Stimulated activated CD4-positive, alpha-beta T cell treated with anti-CD3 and anti-CD28 coated beads, Interleukin-12 subunit alpha, Interleukin-12 subunit beta, amount 100 ng/mL, for 4 hours (primary cell): ENCODE measurements at places on chromosomes 1 and 21.
A peak's percentile ranks its signal among the peaks of the same experiment; 100 is the strongest.

DNA sequence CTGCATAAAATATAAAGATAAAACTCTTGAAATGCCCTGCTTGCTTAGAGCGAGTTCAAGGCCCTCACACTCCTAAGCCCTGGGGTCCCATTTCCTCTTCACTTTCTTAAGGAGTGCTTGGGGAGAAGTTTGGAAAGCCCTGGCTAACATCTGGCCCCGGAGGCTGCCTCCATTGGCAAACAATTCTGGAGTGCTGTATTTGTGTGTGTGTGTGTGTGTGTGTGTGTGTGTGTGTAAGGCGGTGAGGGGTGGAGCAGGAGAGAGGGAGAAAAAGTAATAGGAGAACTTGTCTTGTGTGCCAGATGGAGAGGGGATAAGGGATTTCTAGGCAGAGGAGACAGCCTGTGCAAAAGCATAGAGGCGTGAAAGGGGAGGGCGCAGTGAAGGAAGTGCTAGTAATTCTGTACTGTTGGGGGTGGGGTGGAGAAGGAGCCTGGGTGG, 578 bp upstream of the TRIM62 start:
- no peak for DNase-seq

GRCh38 chr1:16605532-16606505, 7.5 kb downstream of the NBPF1 start:
- no peak for DNase-seq

GRCh38 chr1:42529724-42530181, 66.7 kb downstream of the CCDC30 start:
- DNase-seq = no peak

DNA sequence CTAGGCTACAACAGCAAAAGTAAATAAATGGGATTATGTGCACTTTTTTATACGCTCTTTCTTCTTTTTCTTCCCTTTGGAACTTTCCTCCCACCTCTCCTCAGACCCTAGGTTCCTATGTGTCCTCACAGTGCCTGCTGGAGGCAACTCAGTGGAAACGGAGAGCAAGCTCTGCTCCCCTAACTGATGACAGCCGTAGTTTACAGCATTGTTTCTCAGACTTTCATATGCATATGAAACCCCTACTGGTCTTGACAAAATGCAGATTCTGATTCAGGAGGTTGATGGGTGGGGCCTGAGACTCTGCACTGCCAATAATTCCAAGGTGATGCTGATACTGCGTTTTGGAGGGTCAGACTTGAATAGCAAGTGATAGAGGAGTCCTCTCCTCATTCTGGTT, 34.3 kb upstream of the HMCN1 start:
- DNase-seq = no peak

GRCh38 chr1:161285521-161285920, 24.2 kb downstream of the MPZ start:
- DNase-seq = no peak

- DNase-seq = no peak
Observed at GRCh38 chr1:25945761-25946160, 39.5 kb upstream of the STMN1 start.

GRCh38 chr1:18041685-18042355, 65.8 kb upstream of the IGSF21 start:
- DNase-seq = no peak

- no peak for DNase-seq
Observed at GRCh38 chr1:214801191-214801590, 198.2 kb downstream of the CENPF start.

DNA sequence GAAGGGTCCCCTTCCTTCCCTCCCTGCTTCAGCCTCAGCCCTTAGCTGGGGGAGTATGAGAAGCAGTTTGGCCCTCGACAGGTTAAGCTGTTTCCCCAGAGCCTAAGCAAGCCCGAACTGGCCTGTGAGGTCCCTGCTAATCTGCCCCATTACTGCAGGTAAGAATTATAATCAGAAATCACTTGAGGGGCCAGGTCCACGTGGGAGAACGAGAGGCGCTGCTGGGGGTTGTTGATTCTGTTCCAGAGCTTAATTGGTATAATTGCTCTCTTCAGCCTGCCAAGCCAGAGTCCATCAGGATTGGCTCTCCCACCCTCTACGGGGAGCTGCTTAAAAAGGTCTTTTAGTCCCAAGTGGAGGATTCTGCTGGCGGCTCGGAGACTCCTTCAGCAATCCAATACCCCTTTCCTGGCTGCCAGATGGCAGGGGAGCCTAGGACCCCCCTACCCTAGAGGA, 70.8 kb downstream of the UBE2T start:
- no peak for DNase-seq

DNA sequence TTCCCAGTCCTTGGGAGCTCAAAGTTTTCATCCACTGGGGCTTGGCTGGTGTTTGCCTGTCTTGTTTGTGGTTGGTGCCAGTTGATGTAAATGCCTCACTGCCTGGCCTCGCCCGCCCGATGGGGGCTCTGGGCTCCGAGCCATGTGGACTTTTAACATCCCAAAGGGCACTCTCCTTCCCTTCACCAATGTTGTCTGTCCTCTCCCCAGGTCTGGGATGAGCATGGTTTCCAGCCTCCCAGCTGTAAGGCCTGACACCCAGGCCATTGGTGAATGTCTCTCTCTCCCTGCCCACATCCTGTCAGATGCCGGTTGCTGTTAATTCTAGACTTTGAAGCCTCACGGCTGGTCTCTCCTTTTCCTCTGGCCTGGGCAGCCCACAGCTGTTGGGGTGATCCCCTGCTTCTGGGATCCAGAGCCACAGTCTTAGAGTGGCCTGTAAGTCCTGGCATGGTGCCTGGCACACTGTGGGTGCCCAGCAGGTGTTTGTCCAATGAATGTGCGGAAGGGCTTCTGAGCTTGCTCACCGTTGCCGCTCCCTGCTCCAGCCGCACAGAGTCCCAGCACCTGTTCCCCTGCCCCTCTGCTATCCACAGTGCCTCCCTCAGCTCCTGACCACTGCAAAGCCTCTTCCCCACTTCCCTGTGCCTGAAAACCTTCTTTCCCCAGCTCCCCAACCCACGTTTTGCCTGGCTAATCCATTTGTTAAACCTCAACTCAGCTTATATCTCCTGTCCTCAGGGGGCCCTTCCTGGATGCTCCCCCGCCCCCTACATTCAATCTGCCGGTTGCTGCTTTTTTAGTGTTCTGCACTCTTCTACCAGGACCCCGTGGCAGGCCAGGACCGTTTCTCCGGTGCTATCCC, 3.3 kb upstream of the C1orf174 start:
- no peak for DNase-seq

GRCh38 chr1:218495931-218496330, 150.8 kb downstream of the TGFB2 start:
- DNase-seq = no peak

DNA sequence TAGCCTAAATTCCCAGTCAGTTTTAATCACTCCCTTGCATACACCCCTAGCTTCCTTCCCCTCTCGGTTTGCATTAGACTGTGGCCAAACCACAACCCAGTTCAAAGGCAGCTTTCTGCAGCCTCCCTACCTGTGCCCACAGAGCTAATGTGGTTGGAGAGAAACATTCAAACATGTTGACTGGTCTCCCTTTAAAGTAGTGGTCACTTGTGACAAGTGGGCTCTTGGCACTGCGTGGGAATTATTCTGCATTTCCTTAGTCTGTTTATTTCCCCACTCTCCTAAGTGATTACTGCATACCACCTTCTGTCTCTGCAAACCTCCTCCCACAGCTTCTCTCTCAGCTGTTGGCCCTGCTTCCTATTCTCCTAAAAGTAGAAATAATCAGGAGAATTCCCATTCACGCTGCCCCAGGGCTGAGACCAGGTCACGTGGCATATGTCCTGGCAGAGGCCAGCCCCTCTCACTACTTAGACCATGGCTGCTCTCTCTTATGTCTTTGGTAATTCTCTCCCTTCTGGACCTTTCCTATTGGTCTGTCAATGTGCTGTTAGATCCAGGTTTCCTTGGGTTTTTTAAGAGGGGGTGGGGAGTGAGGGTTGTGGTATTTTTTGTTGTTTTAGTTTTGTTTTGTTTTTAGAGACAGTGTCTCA, 38.4 kb upstream of the CD101 start:
- DNase-seq = no peak

- DNase-seq = no peak
Observed at GRCh38 chr1:84582802-84583587, 8.8 kb upstream of the CTBS start.

GRCh38 chr1:23909412-23909811, 3.8 kb downstream of the CNR2 start:
- no peak for DNase-seq

DNA sequence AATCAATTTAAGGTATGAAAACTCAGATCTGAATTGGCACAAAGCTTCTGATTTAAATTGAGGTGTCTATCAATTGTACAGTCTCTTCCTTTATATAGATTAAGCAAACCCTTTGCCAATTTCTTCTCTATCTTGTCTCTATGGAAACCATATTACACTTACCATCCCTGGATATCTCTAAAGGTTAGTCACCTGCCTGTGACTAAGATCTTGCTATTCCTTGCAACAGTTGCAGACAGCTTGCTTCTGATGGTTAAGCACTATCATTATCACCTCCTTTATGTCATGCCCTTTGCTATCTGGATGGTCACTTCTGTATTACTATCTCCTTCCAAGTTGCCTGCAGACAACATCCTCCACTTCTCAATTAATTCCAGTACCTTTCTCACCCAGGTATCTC, 998.6 kb upstream of the B3GALT2 start:
- no peak for DNase-seq

- peak; percentile 38 for DNase-seq
Observed at GRCh38 chr21:31132574-31133242, 94.4 kb upstream of the KRTAP19-8 start.

GRCh38 chr1:113761937-113762336, 2.7 kb upstream of the PHTF1 start:
- DNase-seq = no peak

DNA sequence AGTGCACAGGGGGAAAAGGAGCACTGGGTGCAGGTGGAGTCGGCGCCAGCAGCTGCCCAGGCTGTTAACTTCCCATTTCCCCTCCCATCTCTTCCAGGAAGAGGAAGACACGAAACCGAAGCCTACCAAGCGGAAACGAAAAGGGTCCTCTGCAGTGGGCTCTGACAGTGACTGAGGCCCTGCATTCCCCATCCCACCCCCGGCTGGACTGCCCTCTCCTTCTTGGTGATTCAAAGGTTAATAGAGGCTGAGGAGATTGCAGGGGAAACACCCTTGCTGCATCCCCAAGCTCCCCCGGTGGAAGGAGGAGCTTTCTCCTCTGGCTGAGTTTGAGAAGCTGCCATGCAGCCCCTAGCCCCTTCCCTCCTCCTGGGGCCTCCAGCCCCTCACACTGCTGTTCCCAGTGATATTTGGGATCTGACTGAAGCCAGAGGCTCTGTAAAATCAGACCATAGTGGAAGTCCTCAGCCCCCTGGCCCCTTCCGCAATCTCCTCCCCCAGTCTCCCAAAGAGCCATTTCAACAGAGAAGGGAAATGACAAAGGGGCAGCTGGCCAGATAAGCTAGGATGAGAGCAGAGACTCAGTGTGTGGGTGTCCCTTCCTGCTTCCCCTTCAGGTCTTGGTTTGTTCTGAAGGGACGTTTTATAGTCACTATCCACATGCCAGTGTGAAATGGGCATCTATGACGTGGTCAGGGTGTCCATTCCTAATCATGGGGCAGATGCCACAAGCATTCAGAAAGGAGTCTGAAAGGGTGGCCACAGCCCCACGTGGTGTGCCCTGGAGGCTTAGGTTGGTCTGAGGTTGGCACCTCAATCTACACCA, 1.9 kb upstream of the SLC27A3 start:
- no peak for DNase-seq

DNA sequence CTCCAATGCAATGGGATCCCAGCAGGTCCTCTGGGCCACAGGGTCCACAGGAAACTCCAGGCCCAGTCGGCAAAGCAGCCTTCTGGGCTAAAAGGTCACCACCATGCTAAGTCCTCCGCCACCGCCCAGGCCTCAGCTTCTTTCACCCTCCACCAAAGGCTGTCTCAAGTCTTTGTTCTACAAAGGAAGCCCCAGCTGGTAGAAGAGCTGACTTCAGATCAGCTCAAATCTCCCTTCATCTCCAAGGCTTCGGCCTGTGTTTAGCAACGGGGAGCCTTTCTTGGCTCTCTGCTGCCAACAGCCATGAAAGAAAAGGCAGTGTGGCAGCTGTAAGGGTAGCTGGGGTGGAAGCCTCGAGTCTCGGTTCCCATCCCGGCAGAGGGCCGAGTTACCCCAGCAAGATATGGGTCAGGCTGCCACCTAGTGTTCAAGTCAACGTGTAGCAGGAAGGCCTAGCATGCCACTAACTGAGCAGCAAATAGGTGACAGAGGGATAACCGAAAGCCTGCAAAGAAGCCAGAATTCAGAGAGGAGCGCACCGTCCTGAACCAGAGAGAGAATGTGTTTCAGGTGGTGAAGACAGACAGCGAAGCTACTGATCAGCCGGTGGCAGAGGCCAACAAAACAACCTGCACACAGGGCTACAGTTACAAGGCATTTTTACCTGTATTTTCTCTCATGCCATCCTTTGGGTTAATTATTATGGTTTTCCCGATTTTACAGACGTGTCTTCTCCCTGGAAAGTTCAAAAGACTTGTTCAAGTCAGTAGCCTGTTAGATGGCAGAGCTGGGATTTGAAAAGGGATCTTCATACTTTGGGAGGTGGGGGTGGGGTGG, 26.8 kb upstream of the CRNN start:
- peak; percentile 55 for DNase-seq

DNA sequence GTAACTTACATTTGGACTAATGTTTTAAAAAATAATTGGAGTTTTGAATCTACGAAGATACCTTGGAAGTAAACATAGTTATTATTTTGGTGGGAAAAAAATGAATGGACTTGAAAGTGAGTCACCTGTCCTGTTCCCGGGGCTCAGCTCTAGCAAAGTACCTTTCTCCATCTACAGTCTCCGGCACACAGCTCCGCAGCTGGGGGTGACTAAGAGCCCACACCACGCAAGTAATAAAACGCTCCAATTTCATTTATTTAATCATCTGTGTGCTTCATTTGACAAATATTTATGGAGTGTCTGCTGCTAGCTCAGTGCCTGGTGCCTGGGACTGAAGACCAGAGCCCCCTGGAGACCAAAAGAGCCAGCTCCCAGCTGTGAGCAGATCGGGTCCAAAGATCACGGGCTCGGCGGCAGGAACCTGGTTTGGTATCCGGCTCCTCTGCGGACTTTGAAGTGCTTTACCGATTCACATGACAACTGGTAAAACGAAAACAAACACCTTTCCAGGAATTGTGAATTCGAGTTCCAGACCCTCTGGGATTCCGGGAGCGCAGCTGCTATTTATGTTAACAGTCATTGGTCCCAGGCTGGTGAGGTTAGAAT, 1.7 kb upstream of the RIPK4 start:
- no peak for DNase-seq

GRCh38 chr21:45020629-45021427, 53.6 kb upstream of the ADARB1 start:
- DNase-seq = no peak

DNA sequence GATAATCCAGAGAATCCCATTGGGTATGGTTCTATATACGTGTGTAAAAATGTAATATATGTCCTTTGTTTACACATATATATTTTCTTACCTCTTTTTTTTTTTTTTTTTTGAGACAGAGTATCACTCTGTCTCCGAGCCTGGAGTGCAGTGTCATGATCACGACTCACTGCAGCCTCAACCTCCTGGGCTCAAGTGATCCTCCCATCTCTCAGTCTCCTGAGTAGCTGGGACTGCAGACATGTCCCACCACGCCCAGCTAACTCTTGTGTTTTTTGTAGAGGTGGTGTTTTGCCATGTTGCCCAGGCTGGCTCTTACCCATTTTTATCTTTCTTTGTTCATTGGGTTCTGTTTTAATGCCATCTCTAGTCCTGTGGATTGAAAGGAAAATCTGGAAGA, 59.5 kb downstream of the ZBTB17 start:
- no peak for DNase-seq
